ENCODE measurements at places on chromosomes 16 and 17. TPM values are rescaled to one million over a fixed set of nuclear protein-coding genes. Genes with fewer than 3 reads are reported as not detected.

DNA sequence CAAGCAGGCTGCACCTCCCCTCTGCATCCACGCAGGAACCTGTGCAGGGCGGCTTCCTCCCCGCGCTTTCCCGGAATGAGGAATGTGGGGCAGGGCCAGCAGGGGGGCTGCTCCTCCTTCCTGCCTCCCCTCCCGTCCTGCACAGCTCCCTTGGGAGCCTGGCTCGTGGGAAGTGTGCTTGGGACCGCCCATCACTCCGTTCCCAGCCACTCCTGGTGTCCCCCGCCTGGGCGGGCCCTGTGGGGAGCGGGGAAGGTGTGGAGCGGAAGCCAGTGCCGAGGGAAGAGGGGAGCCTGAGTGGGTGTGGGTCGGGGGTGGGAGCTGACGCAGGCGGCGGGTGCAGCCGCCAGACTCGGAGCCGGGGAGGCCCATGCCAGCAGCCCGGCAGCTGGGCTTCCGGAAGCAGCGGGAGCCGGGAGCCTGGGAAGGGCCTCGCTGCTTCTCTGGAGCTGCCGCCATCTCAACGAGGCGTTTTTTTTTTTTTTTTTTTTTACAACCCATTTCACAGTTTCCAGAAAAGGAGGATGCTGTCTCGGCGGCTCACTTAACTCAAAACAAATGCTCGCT is 24.1 kb downstream of the BAHCC1 start:
- peak; percentile 60 for DNase-seq

GRCh38 chr16:15749371-15749770 is 99.3 kb downstream of the NDE1 start:
- no peak for DNase-seq

DNA sequence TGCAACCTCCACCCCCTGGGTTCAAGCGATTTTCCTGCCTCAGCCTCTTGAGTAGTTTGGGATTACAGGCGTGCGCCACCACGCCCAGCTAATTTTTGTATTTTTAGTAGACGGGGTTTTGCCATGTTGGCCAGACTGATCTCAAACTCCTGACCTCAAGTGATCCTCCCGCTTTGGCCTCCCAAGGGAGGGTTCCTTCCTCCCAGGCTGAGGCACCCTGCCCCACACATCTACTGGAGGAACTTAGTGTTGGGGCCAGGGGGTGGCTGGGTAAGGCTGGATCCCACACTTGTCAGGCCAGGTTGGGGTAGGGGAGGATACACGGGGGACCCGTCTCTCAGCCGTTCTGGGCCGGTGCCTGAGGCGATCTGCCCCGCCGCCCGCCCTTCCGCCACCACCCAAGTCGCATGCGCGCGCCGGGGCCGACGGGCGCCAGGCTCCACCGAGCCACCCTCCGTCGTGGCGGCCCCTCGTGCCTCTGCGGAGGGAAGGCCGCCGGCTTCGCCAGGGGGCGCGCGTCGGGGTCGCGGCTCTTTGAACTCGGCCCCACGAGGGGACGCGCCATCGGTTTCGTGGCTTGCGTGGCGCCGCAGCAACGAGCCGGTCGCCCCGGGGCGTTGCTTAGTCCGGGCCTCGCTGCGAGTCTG is 15.9 kb downstream of the GRB7 start:
- DNase-seq = no peak

Gene TNP2
- not detected for total RNA-seq

Gene ALOX15B
- total RNA-seq = 9.8 TPM

- no peak for DNase-seq
Measured at GRCh38 chr16:2838928-2839327, 8.8 kb downstream of the ZG16B start.

DNA sequence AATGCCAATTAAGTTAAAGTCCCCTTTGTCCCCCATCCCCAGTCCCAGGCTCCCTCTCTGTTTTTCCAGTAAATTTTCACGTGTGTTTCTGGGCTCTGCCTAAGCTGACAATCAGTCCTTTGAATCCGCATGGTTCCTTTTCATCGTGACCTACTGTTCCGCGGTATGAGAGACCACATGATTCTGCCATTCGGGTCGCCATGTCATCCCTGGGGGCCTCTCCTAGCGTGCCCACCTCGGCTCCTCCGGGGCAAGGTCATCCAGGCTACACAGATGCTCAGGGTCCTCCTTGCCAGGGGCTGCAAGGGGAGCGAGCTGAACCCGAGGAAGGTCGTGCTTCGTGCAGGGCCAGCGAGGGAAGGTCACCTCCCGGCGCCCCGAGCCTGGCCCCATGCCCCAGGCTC is 157.6 kb downstream of the RAB11FIP4 start:
- DNase-seq = no peak

GRCh38 chr16:84928679-84929420 is 82.5 kb downstream of the ZDHHC7 start:
- DNase-seq = no peak

Gene RASL10B
- total RNA-seq = 63.8 TPM

- DNase-seq = no peak
Measured at GRCh38 chr16:50559804-50560514, 11.8 kb downstream of the NKD1 start.

Gene TEX19
- total RNA-seq = not detected

Gene IL34
- 1.1 TPM for total RNA-seq

- no peak for DNase-seq
Measured at GRCh38 chr17:61402978-61403800, 3.5 kb downstream of the TBX2 start.

GRCh38 chr16:85983606-85984230 is 84.8 kb downstream of the IRF8 start:
- DNase-seq = no peak

Gene CCL14
- total RNA-seq = 29.0 TPM

Gene CSH2
- not detected for total RNA-seq

DNA sequence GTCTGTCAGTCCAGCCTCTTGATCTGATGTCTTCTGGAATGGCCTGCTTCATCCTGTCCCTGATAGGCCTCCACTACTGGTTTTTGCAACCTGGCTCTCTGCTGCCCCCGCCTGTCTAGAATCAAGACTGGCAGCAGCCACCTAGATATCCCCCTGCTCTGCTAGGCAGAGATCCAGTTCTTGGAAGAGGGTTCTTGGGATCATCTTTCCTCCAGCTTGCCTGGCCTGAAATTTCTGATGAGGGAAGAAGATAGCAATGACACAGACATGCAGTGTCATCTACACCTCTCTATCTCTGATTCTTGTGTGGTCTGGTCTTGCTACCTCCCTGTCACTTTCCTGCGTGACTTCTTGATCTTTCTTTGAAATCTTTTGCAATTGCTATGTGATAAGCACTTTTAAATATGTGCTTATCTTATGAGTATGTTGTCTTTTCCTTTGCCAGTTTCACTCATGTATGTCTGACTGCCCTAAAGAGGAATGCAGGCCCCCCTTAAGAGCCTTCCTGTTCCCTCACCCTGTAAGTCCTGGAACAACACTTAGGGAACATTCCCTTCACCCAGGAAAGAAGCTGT is 20.3 kb upstream of the NFATC3 start:
- no peak for DNase-seq

GRCh38 chr16:78791011-78791410 is 691.6 kb downstream of the WWOX start:
- no peak for DNase-seq

DNA sequence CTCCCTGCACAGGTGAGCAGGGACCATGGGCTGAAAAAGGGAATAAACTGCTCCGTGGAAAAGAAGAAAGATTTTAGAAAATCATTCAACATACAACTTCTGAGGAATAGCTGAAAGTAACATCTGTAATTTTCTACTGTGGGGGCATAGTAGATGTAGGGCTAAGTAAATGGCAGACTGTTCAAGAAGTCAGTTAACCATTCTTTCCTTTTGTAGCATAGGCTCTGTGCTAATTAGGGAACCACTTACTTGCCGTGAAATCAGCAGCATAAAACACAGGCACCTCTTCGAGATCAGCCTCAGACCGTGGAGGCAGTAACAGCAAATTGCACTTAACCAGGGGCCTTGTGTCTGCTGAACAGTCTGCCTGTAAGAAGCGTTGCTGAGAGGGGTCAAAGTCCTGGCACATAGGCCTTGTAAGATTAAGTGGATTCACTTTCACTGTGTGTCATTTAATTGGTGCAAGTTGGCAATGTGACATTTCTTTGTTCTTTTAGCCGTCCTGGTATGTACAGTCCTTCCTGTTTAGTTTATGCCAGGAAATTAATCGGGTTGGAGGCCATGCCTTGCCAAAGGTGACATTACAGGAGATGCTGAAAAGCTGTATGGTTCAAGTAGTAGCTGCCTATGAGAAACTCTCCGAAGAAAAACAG is 10.4 kb downstream of the COG1 start:
- no peak for DNase-seq

- no peak for DNase-seq
Measured at GRCh38 chr16:8551388-8552332, 38.7 kb downstream of the TMEM114 start.

GRCh38 chr17:74919440-74920305 is 3.4 kb downstream of the USH1G start:
- DNase-seq = no peak

Gene SEPTIN12
- total RNA-seq = not detected

Gene CHST4
- 0.72 TPM for total RNA-seq

- DNase-seq = no peak
Measured at GRCh38 chr16:9094011-9094846, 2.8 kb downstream of the HAPSTR1 start.

DNA sequence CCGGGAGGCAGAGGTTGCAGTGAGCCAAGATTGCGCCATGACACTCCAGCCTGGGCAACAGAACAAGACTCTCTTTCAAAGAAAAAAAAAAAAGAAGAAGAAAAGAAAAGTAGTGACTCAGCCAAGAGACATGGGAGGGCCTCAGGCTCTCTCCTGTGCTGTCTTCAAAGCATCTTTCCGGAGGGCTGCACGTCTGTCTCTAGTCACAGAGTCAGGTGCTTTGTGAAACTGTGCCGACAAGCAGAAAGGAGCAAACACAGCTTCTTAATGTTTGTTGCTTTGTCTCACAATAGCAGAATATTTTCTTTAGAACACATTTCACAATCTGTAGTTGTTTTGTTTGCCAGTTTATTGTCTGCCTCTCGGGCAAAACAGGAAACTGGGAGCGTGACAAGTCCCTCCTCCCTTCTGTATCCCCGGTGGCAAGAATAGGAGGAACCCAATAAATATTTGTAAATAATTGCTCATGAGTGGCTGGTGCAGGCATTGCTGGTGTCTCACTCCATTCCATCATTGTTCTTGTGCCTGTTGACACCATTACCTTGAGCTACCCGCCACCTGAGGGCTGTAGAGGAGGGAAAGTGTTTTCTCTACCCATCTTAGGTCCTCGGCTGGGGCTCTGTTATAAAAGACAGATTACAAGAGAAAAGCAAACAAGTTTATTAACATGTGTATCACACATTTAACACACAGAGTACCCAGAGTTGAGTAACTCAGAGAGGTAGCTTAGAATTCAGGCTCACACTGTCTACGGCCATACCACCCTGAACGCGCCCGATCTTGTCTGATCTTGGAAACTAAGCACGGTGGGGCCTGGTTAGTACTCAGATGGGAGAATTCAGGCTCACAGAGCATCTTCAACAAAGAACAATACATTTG is 5.5 kb downstream of the GAST start:
- no peak for DNase-seq

Gene PIK3R5
- 40.7 TPM for total RNA-seq

DNA sequence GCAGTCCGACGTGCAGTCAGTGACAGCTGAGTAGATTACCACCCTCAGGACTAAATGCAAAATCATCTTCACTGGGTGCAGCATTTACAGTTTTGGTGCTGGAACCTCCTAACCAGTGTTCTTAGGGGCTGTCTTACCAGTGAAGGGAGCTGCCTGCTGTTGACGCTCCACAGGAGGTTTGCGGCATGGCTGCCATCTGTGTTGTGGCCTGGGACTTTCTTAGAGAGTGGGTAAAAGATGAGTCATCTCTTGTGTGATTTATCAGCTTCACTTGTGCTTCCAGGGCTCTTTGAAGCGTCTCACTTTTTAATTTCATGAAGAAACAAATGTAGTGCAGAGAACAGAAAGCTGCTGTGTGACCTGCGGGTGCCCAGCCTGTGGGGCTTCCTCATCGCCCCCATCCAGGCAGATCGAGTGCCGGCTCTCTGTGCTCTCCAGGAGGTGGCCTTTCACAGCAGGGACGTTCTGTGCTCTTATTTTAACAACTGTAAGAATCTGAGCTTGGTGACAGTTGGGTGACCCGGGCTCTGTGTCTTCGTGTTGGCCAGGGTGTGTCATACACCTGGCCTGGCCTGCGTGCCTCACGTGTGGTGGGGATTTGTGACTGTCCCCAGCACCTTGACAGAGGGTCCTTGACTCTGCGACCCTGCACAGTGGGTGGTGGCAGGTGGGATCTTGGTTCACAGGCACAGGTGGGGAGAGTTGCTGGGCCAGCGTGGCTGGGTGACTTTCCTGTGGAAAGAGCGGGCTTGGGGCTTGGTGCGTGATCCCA is 24.3 kb upstream of the ZNF750 start:
- DNase-seq = no peak

DNA sequence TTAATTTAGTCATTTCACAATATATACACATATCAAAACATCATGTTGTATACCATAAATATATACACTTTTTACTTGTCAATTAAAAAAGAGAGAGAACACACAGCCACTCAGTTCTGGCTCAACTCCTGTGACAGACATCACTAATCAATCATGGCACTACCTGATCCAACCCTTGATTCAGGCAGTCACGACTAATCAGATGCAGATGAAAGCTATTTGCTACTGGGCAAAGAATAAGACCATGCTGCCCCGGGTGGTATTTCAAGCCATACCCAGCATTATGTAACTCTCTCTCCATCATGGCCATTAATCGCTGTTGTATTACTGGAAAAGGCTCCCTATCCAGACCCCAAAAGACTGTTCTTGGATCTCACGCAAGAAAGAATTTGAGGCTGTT is 345.7 kb downstream of the HAPSTR1 start:
- DNase-seq = no peak

DNA sequence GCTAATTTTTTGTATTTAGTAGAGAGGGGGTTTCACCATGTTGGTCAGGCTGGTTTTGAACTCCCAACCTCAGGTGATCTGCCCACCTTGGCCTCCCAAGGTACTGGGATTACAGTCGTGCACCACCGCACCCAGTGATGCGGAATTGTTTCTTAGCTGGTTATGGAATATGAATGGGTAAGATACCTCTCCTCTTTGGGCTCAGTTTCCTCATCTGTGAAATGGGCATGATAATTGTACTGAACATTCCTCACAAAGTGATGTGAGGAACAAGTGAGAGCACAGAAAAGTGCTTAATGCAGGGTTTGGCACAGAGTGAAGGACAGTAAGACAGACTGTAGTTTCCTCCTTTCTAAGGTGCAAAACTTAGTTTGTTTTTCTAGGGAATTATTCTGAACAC is 31.0 kb upstream of the NFAT5 start:
- no peak for DNase-seq

- no peak for DNase-seq
Measured at GRCh38 chr17:29839656-29840055, 90.4 kb downstream of the SSH2 start.

- no peak for DNase-seq
Measured at GRCh38 chr16:89233678-89234490, 16.4 kb downstream of the ZNF778 start.

DNA sequence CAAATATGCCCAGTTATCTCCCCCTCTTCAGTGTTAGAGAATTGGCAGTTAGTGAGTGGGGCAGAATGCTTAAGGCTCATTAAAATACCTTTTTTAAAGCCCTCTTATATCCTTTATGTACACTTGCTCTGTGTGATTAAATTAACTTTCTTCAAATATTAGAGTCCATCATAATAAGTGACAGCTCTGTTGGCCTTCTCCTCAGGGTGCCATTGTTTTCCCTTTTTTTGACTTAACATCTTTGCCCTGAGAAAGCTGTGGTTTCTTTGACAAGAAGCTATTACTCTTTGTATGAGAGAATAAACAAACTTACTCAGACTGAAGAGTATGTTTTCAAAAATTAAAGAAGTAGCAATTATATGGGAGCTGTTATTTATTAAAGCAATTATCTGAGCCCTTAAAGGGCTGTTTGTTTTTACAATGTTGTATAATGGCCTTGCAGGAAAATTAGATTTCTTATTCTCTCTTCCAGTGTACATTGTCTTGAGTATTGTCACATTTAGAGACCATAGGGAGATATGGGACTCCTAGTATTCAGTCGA is 13.4 kb downstream of the RBBP6 start:
- no peak for DNase-seq
